Fibroblast of villous mesenchyme (primary cell): ENCODE measurements at places on chromosomes 4 and X. TPM values are rescaled to one million over a fixed set of nuclear protein-coding genes. Genes with fewer than 3 reads are reported as not detected.

DNA sequence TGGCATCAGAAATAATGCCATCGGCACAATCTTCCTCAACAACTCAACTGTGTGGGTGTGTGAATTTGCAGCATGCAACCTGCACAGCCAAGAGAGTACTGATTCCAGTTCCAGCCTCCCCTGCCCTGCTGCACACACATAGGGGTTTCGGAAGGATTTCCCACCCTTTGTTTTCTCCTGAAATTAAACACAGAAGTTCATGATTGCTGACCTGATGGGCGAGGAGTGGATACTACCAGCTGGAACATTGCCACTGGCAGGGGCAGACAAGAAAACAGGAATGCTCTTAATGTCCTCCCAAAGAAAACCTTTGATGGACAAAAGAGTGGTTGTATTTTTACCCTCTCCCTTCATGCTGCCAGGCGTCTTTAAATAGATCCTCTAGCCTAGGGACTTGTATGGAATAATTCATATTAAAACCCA, 4.8 kb downstream of the NDP start:
- no peak for DNase-seq

GRCh38 chr4:184409911-184410692, 64.2 kb downstream of the IRF2 start:
- no peak for DNase-seq

- DNase-seq: no peak
Observed at GRCh38 chr4:5435823-5436222, 272.5 kb downstream of the EVC2 start.

- DNase-seq: no peak
Observed at GRCh38 chr4:1291091-1291490, 1.4 kb downstream of the MAEA start.

GRCh38 chrX:51158231-51158630, 174.4 kb upstream of the NUDT10 start:
- no peak for DNase-seq

DNA sequence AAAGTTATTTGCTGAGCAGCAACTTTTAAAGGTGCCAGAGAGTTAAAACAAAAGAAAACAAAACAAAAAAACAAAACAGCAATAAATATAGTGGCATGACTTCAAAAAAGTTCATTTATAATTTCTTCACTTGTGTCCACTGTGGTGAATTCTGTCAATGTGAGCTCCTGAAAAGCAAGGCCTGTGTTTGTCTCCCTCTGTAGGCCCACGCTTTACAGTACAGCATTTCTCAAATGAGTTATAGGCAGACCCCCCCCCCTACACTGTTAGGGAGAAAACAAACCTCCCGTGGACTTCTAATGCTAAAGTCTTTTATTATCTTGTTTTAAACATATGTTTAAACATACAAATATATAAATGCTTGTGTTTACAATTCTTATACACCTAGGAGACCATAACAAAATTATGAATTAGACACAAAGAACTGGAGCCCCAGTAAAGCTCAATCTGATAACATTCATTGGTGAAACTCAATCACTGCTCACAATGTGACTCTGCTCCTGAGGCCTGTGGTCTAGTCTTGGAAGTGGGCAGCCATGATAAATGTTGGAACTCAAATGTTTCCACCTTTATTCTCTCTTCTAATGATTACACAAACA, 47.0 kb upstream of the SCOC start:
- DNase-seq: peak; percentile 60

- DNase-seq: no peak
Observed at GRCh38 chrX:40329616-40330015, 231.9 kb upstream of the BCOR start.

- no peak for DNase-seq
Observed at GRCh38 chrX:36868592-36868991, 139.6 kb upstream of the FAM47C start.

- DNase-seq: peak; percentile 65
Observed at GRCh38 chrX:106932960-106933537, 12.8 kb downstream of the CLDN2 start.

GRCh38 chrX:13692771-13693231, 3.9 kb downstream of the RAB9A start:
- DNase-seq: no peak

GRCh38 chr4:123747016-123747415, 350.4 kb downstream of the SPRY1 start:
- no peak for DNase-seq

DNA sequence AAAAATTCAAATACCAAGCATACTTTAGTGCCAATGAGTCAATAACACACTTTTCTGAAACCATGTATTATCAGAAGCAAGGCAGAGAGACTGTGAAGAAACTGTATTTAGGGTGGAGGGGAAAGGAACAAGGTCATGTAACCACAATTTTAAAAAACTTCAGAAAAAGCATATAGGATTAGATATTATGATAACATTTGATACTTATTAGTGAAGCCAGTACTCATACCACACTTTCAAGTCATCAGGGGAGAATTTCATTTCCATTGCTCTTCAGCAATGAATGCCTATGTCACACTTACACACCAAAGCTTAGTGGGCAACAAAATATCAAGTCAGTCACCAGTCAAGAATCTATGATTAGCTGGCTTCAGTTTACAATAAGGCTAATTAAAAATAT, 602.2 kb downstream of the IL15 start:
- DNase-seq: no peak

DNA sequence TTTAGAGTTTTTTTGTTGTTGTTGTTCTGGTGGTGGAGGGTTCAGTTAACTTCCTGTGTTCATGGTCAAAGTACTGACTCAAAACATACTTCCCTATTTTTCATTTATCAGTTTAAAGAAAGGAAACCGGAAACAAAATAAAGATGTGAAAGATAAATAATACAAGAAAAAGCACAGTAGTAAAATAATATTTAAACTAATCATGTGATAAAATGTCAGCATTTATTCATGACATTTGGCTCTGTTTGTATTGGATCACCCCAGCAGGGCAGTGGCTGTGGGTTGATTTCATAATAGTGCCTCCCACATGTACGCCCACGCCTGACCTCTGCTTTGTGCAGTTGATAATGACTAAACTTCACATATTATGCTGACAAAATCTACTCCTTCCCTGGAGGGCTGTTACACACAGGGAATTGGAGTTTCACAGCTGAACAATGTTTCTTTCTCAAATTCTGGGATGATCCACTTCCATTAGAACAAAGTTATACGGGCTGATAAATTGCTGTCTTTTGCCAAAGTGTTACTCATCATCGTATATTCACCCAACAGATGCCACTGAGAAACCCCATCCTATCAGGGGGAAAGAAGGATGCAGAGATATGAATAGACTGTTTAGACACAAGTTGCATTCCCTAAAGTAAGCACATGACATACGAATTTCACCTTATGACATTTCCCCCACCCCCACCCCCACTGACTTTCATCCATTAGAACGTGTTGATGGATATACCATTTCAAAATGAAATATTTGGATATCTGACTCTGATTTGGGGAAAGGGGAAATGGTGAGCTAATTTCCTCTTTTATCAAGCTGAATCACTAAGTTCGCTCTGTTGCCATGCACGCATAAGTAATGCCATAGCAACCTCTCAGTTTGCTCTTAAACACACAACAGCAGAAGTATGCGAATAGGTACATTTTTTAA, 48.3 kb downstream of the AMELX start:
- peak; percentile 84 for DNase-seq

GRCh38 chr4:80967346-80967745, 63.2 kb upstream of the BMP3 start:
- no peak for DNase-seq

DNA sequence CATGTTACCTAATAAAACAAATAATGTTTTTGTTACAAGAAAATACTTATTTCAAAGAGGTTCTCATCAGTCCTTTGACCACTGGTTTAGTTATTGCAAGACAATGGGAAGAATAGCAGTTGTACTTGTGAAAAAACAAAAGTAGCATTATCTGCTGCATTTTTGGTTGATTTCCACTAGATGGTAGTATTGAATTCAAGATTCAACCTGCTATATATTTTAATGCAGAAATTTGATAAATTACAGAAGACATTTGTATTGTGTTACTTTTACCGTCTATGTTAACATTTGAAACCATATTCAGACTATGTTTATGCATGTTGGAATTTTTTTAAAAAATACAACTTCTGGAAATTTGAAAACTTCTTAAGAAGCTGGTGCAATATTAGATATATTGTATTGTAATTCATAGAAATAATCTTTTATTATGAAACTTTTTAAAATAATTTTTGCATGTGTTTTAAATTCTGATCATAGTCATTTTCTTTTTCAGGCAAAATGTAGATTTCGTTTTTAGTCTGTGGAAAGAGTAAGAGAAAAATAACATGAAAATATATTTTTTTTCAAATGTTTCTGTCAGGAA, 56.4 kb downstream of the SPCS3 start:
- DNase-seq: peak; percentile 26

- DNase-seq: no peak
Observed at GRCh38 chr4:54004463-54004862, 59.9 kb downstream of the CHIC2 start.

DNA sequence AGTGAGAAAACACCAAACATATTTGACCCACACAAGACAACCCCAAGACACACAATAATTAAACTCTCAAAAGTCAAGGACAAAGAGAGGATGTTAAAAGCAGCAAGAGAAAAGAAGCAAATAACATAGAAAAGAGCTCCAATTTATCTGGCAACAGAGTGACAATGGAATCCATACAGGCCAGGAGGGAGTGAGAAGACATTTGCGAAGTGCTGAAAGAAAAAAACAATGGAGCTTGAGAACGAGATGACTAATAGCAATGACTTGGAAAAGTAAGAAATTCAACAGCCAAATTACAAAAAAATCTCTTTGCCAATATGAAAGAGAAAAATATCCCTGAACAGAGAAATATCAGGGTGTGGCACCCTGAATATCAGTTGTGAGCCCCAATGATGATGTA, 61.6 kb downstream of the MAD2L1 start:
- DNase-seq: no peak

DNA sequence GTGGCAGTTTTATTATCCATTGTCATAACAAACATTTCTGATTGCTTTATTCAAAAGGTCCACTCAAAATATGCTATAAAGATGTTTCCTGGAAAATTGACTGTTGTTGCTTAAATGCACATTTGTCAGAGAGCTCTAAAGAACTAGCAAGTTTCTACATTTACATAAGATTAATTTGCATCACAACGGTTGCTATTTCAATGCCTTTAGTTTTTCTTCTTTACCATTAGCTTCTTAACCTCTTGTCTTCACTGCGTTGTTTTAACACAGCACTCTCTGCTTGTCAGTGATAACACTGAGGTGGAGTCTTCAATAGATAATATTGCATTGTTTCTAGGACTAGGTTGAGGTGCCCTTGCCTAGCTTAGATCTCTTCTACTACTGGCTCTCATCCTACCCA, 76.7 kb upstream of the GALNT7 start:
- no peak for DNase-seq

DNA sequence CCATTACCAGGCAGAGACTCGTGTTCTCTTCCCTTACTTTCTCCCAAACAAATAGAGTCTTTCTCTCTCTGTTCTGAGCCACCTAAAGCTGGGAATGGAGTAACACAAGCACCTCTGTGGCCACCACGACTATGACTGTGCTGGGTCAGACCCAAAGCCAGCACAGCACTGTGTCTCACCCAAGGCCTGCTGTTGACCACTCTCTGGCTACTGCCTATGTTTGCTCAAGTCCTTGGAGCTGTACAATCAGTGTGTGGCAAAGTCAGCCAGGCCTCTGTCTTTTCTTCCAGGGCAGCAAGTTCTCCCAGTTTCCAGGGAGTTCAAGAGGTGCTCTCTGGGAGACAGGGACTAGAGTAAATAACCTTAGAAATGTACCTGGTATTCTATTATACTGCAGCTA, 239.4 kb downstream of the FAM47A start:
- no peak for DNase-seq

DNA sequence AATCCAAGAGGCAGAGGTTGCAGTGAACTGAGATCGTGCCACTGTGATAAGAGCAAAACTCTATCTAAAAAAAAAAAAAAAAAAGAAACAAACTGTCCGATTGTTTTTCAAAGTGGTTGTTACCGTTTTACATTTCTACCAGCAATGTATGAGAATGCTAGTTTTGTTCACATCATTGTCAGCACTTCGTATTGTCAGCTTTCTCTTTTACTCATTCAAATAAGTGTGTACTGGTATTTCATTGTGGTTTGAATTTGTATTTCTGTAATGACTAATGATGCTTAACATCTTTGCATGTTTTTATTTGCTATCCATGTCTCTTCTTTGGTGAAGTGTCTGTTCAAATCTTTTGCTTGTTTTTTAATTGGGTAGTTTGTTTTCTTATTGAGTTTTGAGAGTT, 65.8 kb downstream of the GPR101 start:
- DNase-seq: no peak

DNA sequence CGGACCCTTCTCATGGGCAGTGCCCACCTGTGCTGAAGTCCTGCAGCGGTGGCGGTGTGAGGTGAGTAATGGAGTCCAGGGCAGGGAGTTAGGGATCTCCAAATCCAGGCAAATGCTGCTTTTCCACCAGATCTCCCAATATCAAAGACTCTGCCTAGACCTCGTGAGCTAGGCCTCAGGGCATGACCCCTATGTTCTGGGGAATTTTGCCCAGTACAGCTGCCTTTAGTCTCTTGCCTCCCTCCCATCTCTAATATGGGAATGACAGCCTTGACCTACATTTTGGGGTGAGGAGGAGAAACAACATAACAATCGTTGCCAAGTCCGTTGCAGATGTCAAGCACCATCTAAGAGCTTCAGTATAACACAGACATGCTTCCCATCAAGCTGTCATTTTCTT, 7.3 kb downstream of the PAK3 start:
- DNase-seq: no peak

COX18 gene
- 31.6 and 36.3 TPM in 2 replicates for total RNA-seq

HSD17B11 gene
- total RNA-seq: 24.2 and 26.3 TPM in 2 replicates

NAP1L3 gene
- total RNA-seq: 5.5 and 9.1 TPM in 2 replicates

LNX1 gene
- total RNA-seq: 0.43 and 1.3 TPM in 2 replicates

TMEM192 gene
- 6.8 and 11.7 TPM in 2 replicates for total RNA-seq

DCLK2 gene
- 13.0 and 24.2 TPM in 2 replicates for total RNA-seq

IL2RG gene
- total RNA-seq: not detected in 2 replicates

NUDT11 gene
- total RNA-seq: 7.4 and 12.1 TPM in 2 replicates

ADH1A gene
- not detected in 2 replicates for total RNA-seq

FRAS1 gene
- 0.97 and 1.3 TPM in 2 replicates for total RNA-seq

TEX13D gene
- not detected in 2 replicates for total RNA-seq

ZFP92 gene
- total RNA-seq: 0.32 and 0.43 TPM in 2 replicates

EREG gene
- total RNA-seq: 1.3 and 5.2 TPM in 2 replicates

PHF8 gene
- 22.9 and 25.0 TPM in 2 replicates for total RNA-seq

FRG2 gene
- total RNA-seq: not detected in 2 replicates

CSAG1 gene
- not detected in 2 replicates for total RNA-seq

CACNA1F gene
- not detected in 2 replicates for total RNA-seq
